Stimulated activated CD4-positive, alpha-beta T cell treated with anti-CD3 and anti-CD28 coated beads, Interleukin-4, amount 100 ng/mL, for 48 hours (primary cell): ENCODE measurements at places on chromosomes 5 and 9.

- DNase-seq: no peak
These were observed 25.5 kb upstream of the TIFAB start for GRCh38 chr5:135477613-135478066.

GRCh38 chr5:137119321-137119720 lies 379.8 kb downstream of the SPOCK1 start:
- no peak for DNase-seq

DNA sequence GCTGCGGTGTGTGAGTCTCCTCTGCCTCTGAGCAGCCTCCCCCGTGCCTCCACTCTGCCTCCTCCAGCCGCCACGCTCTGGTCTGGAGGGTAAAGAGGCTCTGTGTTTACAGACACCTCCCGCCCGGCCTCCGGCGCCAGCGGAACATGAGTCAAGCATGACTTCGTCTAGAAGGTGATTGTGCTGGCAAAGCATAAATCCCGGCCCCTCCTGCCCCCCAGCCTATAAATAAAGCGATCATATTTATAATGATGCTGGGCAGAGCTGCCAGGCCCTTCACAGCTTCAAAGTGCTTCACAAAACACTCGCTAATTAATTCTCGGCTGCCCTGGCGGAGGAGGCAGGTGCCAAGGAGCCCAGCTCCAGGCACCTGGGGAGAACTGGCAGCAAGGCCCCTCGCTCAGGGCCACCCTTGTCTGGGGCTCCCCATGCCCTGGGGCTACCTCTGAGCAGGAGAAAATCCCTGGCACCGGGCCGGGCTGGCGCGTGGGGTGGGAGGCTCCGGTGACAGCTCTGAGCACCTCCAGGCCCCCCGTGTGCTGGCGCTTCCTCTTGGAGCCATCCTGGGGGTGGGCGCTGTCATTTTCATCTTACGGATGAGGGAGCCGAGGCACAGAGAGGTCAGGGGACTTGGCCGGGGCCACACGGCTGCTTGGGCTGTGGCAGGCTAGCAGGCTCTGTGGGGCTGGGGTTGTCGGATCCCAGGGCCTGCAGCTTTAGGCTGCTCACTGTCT lies 87.8 kb downstream of the RXRA start:
- DNase-seq: no peak

DNA sequence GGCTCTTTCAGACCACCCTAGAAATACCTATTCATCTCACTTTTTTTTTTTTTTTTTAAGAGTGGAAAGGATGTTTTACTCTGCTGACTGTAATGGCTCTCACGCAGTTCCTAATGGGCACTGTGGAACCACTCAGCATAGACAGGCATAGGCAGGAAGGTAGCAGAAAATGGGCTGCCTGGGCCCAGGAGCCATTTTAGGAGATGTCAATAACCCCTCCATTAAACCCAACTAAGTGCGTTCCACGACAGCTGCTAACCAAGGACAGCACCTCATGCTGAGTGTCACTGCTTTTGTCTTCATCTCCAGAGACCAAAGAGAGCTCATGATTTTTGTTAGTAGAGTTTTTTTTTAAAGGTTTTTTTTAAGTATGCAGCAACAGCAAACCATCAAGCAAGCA lies 15.3 kb downstream of the MAP1B start:
- no peak for DNase-seq

DNA sequence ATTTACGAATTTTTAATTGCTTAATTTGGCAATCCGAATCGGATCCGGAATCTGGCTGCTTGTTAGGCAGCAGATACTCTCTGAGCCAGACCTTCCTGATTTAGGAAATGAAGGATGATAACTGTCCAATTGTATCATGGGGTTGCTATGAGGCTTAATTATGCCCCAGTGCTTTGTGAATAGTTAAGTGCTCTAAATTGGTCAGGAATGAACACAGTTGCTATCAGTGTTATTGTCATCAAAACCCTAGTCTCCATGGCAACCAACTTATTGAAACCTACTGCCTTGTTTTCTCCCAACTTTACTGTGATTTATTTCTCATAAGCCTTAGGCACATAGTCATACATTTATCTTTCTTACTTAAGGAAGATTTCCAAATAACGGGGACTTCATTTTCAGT lies 47.9 kb downstream of the MAMDC2 start:
- DNase-seq: no peak

GRCh38 chr5:173602423-173602822 lies 14.0 kb downstream of the BOD1 start:
- DNase-seq: no peak

GRCh38 chr5:179768326-179769085 lies 25.3 kb upstream of the LTC4S start:
- no peak for DNase-seq

DNA sequence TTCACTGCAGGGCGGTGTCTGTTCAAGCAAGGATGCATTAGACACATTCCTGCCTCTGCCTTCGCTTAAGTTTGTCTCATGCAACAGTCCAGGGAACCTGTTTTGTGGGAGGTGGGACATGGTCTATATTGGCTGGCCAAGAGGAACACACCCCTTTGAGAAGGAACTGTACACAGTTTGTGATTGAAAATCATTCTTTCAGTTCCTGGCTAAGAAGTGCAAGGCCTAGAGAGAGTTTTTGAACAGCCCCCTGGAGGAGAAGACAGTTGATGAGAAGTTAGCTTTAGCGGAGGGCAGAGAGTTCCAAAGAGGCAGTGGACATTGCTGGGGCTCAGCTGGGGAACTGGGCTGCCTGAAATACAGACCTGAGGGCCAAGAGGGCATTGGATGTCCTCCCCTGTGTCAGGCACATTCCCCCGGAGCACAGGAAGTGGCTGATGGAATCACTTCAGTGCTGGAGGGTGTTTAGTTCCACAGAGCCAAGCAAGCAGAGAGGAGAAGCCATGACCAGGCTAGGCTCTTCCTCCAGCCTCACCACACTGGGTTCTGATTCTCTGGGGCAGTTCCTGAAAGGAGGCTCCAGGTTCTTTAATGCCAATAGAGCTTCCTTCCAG lies 66.6 kb downstream of the RGS3 start:
- DNase-seq: no peak

- DNase-seq: no peak
These were observed 15.4 kb downstream of the SEMA6A start for GRCh38 chr5:116559239-116559638.

DNA sequence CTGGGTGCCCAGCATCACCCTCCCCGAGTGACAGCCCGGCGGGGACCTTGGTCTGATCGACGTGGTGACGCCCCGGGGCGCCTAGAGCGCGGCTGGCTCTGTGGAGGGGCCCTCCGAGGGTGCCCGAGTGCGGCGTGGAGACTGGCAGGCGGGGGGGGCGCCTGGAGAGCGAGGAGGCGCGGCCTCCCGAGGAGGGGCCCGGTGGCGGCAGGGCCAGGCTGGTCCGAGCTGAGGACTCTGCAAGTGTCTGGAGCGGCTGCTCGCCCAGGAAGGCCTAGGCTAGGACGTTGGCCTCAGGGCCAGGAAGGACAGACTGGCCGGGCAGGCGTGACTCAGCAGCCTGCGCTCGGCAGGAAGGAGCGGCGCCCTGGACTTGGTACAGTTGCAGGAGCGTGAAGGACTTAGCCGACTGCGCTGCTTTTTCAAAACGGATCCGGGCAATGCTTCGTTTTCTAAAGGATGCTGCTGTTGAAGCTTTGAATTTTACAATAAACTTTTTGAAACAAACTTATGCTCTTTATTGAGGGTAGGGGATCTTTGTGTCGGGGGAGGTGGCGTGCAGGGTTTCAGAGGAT lies 1.3 kb downstream of the GADD45G start:
- DNase-seq: peak; percentile 23

DNA sequence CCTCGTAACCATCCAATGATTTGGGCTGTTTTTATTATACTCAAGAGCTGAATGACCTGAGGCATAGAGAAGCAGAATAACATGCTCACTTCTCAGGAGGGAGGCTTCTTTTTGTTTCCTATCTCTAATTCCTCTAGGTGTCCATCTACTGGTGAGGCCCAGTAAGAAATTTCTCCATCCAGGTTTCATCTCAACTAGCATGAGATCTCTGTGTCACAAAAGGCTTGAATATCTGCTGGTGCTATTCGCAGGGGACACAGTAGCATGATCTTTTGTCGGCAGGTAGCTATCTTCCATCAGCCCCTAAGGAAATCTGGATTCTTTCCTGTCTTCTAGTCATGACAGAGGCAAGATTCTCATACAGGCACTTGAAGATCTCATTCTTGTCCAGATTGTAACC lies 8.9 kb downstream of the IFNE start:
- DNase-seq: no peak

DNA sequence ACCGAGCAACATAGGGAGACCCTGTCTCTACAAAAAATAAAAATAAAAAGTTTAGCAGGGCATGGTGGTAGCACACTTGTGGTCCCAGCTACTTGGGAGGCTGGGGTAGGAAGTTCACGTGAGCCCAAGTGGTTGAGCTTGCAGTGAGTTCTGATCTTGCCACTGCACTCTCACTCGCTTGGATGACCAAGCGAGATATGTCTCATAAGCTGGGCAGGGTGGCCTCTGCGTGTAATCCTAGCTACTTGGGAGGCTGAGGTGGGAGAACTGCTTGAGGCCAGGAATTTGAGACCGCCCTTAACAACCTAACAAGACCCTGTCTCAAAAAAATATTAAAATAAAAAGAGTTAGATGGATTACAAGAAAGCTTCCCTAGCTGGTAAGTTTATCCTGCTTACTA lies 32.5 kb downstream of the RASA1 start:
- no peak for DNase-seq

- no peak for DNase-seq
These were observed 38.6 kb downstream of the GRAMD2B start for GRCh38 chr5:126461838-126462237.

- DNase-seq: no peak
These were observed 135.2 kb upstream of the CLINT1 start for GRCh38 chr5:157993986-157994691.
